NCI-H460 (cell line): ENCODE measurements at places on chromosomes 11 and 22. TPM values are rescaled to one million over a fixed set of nuclear protein-coding genes. Genes with fewer than 3 reads are reported as not detected.

Gene WNT7B
- not detected in 2 replicates for total RNA-seq

DNA sequence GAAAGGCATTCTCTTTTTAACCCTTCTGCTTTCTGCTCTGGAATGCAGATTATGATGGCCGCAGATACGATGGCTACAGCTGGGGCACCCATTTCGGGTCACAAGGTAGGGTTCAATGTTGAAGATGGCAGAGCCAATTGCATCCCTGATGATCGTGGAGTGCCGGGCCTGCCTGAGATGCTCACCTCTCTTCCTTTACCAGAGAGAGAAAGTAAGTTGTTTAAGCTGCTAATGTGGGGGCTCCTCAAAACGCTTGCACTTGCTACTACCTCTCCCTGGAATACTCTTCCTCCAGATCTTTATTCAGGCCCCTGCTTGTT is 50.8 kb upstream of the PRDM11 start:
- DNase-seq = no peak

GRCh38 chr11:19802773-19803293 is 90.2 kb downstream of the NAV2 start:
- DNase-seq = no peak

GRCh38 chr11:44351006-44351660 is 41.2 kb upstream of the ALX4 start:
- DNase-seq = no peak

DNA sequence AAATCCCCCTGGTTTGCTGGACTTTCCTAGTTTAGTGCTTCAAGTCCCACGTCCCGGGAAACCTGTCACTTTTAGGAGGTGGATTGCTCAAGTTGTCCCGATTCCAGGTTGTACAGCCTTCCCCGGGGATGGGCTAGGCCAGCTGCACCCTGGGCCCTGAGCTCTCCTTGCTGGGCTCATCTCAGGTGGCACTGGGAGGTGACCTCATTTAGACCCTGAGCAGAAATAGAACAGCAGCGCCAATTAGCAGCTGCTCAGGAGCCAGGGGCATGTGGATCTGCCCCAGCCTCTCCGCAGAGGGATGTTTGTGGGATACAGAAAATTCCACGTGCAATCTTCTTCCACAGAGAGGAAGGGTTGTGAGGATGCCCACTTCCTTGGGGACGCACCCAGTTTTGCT is 9.6 kb upstream of the CERK start:
- no peak for DNase-seq

Gene SCN2B
- total RNA-seq = not detected in 2 replicates

Gene CARD16
- total RNA-seq = not detected in 2 replicates

- DNase-seq = peak; percentile 67
Measured at GRCh38 chr11:62671608-62672389, at the start of the genes LBHD1 and UQCC3. TSS of gene LBHD1 (minus strand) at chr11:62672267. CDS start at chr11:62670031, 2,236 bp downstream. TSS of gene UQCC3 (plus strand) at chr11:62671673. CDS start at chr11:62671746, 73 bp downstream.

DNA sequence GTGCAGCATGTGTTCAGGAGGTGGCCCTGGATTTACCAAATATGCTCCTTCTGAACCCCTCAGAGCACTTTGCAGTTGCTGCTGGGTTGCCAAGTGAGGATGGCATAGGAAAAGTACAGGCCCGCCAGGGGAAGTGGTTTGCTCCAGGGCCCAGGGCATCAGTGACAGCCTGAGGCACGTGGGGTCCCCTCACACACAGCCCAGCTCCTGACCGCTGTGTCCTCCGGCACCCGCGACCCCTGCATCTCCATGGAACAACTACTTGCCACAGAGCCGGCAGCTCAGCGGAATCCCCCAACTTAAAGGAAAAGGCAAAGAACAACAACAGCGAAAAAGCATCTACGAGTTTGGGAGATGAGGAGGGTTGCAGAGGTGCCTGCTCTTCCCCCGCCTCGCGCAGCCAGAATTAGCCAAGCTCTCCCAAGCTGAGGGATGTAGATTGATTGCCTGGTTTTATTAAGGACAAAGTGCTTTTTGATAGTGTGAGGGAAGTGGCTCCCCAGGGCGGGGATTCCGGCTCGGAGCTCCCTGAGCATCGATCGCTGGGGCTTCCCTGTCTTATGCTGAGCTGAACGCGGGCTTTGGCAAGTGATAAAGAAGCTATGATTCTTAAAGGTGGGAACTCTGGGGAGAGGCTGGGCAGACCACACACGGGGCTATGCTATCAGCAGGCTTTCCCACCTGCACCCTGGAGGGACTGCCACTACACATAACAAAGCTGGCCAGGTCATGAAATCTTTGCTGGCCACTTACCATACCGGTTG is 174.5 kb downstream of the CEP164 start:
- DNase-seq = no peak

DNA sequence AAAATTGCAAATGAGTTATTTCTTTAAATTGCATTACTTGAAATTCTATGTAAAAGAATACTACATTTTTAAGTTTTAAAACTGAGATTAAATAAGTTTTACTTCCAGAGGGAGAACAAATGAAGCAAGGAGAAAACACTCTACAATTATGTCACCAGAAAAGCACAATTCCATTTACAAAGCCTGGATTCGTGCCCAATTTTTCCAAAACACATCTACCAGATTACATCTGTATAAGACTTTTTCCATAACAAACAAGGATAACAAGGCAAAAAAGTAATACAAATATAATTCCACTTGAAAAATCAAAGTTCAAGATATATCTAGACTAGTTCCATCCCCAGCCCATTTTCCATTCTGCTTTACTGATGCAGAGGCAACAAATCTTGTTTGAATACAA is 40.5 kb downstream of the MTMR2 start:
- no peak for DNase-seq

Gene OR11H1
- not detected in 2 replicates for total RNA-seq

- peak; percentile 70 for DNase-seq
Measured at GRCh38 chr11:124402326-124402922, 3.6 kb upstream of the OR8B3 start.

Gene KRTAP5-11
- not detected in 2 replicates for total RNA-seq

GRCh38 chr11:117296881-117297280 is 5.7 kb downstream of the BACE1-AS start:
- DNase-seq = no peak

Gene KDM4E
- not detected in 2 replicates for total RNA-seq

DNA sequence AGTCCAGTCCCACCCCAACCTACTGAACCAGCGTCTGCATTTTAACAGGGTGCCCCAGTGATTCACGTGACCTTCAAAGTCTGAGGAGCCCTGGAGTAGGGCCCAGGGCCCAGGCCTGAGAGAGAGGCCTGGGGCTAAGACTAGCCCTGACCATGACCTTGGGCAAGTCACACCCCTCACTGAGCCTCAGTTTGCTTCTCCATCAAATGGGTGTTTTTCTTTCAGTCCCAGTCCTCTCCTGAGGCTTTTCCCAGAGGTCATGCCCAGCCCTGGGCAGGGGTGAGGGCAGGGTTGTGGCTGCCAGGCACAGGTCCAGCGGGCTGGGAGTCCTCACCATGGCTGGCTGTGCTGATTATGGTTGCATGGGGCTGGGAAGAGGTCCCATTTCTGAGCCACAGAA is 33.0 kb upstream of the GCAT start:
- no peak for DNase-seq

Gene FGF3
- not detected in 2 replicates for total RNA-seq

DNA sequence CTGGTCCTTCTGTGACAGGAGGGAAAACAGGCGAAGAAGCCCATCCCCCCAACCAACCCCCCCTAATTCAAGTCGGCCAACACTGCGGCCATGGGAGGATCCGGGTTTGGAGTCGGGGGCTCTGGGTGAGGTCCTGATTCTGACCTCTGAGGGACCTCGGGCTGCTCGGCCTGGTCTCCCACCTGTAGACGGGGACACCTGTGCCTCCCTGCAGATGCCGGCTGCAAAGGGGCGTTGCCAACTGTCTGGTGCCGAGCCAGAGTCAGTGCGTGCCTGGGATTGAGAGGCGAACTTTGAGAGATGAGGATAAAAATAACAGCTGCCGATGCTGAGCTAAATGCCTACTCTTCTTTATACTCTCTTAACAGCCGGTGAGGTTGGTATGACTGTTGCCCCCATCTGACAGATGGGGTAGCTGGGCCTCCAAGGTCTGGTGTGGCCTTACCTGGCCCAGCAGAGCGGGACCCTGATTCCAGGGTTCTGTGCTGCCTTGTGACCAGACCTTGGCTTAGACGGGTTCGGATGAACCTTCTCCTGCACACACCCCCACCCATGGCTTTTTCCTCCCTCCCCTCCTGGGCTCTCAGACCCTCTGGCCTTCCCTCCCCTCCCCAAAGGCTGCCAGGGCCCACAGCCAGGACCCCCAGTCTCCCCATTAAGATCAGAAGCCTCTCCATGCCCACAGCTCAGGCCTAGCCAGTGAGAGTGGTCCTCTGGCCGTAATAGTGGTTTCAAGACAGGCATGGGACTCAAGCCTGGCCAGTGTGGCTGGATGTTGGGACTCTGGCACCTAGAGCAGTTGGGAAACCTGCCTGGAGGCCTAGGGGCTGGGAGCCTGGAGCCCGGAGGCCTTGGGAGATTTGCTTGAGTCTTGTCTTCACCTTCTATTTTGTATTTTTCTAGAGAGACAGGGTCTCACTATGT is 41.7 kb downstream of the KCNJ4 start:
- DNase-seq = no peak

DNA sequence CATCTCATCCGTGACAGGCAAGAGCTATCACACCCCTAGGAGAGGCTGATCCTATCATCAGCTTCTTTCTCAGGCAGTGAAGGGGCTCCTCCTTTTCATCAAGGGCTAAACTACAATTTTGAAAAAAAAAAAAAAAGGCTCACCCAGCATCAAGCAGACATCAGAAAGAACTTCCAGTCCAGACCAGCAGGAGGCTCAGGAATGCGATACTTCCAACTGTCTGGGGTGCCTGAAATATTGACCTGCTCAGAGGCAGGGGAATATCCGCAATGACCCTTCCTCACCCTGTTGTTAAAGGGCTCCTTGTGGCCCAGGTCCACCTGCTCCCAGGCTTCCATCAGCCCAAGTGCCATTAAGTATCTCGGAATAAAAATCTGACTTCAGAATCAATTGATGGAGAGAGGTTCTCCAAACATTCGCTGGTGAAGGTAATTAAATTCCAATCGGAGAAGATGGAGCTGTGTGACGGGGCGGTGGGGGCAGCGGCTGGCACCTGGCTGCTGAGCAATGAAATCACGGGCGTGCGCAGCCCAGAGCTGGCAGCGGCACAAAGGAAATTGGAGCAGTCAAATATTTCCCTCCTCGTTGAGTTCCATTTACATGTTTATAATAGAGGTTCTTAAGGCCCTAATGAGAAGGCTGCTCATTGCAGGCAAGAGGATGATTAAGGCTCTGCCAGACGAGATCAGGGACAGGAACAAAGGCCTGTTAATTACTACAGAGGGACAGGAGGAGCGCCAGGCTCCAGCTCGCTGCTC is 69.0 kb upstream of the THY1 start:
- DNase-seq = no peak

DNA sequence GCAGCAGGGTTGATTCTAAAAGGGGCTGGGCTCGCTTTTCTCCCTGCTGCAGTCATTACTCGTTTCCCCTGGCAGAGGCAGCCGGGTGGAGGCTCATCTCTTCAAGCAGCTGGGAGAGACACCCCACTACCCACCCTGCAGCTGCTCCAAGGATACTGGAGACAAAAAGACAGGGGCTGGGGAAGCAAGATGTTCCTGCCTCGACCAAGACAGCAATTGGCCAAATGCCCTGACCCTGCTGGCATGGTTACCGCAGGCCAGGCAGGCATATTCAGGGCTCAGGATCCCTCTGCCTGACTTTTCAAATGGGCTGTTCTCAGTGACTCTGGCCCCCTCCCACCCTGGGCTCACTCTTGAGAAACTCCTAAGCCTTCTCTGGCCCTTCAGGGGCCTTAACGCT is 6.8 kb upstream of the RGL4 start:
- DNase-seq = no peak

DNA sequence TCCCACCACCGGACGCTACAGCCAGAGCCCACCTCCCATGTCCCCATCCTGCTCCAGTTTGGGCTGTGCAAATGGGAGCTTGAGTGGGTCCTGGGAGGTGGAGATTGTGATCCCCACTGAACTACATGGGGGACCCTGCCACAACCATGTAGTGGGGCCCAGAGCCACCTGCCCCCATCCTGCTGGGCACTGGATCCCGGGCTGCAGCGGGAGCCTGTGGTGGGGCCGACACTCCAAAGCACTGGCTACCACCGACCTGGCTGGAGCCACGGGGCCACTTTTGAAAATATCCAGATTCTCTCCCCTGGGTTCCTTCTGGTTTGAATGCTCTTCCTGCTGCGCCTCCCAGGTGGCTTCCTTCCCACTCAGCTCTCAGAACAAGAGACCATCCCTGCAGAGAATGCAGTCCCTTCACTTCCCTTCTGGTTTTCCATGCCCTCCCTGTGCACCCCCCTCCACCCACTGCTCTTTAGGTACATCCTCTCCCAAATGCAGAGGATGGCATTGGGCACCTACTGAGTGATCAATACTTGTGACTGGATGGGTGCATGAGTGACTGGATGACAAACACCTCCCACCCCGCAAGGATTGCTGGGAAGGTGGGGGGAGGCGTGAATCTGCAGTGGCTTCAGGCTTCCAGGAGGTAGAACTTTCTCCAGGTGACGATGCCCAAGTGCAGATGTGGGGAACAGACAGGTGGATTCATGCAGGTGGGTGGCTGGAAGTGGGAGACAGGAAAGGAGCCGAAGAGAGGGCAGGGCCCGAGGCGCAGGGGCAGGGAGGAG is 846 bp upstream of the UNC93B1 start:
- DNase-seq = no peak

DNA sequence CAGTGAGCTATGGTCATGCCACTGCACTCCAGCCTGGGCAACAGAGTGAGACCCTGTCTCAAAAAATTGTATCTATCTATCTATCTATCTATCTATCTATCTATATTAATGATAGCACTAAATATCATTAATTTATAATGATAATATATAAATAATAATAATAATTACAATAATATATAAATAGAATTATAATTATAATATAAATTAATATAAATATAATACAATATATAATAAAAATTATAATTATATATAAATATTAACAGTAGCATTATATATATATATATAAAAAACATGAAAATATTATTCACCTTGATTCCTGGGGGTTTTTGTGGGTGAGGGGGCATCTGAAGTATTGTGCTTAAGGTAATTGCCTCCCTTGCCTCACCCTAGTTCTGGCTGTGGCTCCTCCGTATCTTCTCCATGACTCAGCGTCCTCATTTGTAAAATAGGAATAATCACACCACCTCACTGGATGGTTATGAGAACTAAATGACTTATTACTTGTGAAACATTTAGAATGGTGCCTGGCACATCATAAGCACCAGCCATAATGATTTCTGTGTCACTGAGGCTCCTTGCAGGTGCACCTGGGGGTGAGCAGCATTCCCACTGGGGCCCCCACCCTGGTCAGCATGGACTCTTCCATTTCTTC is 18.8 kb downstream of the RASD2 start:
- DNase-seq = no peak

Gene SLC37A2
- 0.17 and 0.40 TPM in 2 replicates for total RNA-seq

DNA sequence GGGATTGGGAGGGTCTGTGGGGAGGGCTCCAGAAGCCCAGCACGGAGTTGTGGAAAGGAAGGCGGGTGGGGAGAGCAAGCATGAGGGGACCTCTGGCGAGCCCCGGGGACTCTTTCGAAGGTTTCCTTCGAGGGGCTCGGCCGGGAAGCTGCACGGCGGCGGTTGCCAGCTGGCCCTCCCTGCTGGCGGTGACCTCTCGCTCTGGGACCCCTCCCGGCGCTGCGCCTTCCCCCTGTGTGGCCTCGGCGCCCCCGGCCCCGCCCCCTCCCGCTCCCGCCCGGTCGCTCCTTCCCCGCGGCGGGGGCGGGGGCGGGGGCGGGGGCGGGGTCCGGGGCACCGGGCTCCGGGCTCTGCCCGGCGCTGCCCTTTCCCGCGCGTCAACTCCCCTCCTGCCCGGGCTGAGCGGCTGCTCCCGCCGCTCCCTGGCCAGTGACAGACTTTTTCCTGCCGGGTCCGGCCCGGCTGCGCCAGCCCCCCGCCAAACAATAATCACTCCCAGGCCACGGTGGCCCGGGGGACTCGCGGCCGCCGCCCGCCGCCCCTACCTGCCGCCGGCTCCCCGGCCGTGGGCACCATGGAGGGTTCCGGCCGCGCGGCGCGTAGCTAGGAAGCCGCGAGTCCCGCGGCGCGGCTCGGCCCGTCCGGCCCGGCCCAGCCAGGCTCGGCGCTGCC is 941 bp downstream of the CLCF1 start:
- DNase-seq = no peak
